Activated T-cell treated with anti-CD3 and anti-CD28 coated beads, Interleukin-2, amount 50 U/mL, for 72 hours (primary cell): ENCODE measurements at places on chromosomes 4 and X.
A peak's percentile ranks its signal among the peaks of the same experiment; 100 is the strongest.

DNA sequence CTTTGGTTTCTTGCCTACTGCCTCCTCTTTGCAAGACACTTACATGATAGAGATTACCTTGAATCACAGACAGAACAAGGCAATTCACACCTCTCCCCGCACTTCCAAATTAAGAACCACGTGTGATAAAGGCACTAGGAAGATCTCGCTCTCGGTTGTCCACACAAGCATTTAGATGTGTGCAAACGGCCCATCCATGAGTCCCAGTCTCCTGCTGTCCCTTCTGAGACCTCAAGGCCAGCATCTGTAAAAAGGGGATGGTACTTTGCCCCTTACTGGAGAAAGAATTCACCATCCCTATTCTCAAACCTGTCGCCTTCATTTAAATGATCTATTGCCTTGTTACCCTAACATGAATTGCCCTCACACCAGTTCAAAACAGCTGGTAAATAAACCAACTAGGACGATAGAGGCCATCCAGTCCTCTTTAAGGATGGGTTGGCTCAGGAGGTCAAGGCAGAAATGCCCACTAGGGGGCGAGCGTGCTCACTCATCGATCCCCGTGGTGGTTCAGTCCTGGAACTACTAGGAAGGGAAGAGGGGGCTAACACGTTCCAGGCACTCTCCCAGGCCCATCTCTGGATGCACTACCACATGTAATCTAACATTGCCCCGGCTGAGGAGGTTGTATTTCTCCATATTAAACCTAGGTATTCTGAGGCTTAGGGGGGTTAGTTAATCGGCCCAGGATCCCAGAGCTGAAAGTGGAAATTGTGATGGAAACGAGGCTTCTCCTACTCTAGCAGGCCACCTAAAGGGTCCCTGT is 95.8 kb downstream of the DHX15 start:
- no peak overlapping the region for H3K27ac ChIP-seq
- peaks cover 5% of the 10 kb centered on the region for H3K4me1 ChIP-seq
- H3K4me3 ChIP-seq, result no peak overlapping the region
- no peaks in the 10 kb centered on the region for H3K36me3 ChIP-seq

GRCh38 chr4:163194593-163194992 is 27.9 kb upstream of the NAF1 start:
- H3K27ac ChIP-seq, result no peak overlapping the region
- H3K27me3 ChIP-seq, result no peaks in the 10 kb centered on the region
- H3K4me3 ChIP-seq, result no peak overlapping the region
- peaks cover 14% of the 10 kb centered on the region for H3K36me3 ChIP-seq
- no peak for DNase-seq

- peaks cover 10% of the 10 kb centered on the region for H3K27me3 ChIP-seq
- H3K4me1 ChIP-seq, result no peaks in the 10 kb centered on the region
- no peak for DNase-seq
- no peak overlapping the region for H3K27ac ChIP-seq
Measured at GRCh38 chr4:8301851-8302730, 32.5 kb downstream of the HTRA3 start.

DNA sequence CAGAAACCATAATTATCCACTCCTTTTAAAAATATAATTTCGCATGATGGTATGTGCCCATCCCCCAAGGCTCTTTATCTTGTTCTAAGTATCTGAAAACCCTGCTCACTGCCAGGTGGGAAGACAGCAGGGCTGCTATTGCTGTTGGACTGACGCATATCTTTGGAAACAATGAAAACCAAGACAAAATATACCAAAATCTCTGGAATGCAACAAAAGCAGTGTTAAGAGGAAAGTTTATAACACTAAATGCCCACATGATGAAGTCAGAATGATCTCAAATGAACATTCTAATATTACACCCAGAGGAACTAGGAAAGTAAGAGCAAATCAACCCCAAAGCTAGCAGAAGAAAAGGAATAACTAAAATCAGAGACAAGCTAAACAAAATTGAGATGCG is 162.0 kb downstream of the FAM47B start:
- no peak for DNase-seq
- no peak overlapping the region for H3K27ac ChIP-seq
- no peaks in the 10 kb centered on the region for H3K36me3 ChIP-seq
- peaks cover 10% of the 10 kb centered on the region for H3K27me3 ChIP-seq
- H3K4me1 ChIP-seq, result no peaks in the 10 kb centered on the region
- no peak overlapping the region for H3K4me3 ChIP-seq

GRCh38 chr4:108622022-108622421 is 1.6 kb downstream of the RPL34 start:
- H3K4me1 ChIP-seq, result peaks cover 69% of the 10 kb centered on the region
- no peaks in the 10 kb centered on the region for H3K27me3 ChIP-seq
- peak; percentile 54 for DNase-seq

- no peak overlapping the region for H3K4me3 ChIP-seq
- H3K4me1 ChIP-seq, result no peaks in the 10 kb centered on the region
- no peaks in the 10 kb centered on the region for H3K27me3 ChIP-seq
Measured at GRCh38 chr4:35464964-35465528, 779.3 kb downstream of the ARAP2 start.

DNA sequence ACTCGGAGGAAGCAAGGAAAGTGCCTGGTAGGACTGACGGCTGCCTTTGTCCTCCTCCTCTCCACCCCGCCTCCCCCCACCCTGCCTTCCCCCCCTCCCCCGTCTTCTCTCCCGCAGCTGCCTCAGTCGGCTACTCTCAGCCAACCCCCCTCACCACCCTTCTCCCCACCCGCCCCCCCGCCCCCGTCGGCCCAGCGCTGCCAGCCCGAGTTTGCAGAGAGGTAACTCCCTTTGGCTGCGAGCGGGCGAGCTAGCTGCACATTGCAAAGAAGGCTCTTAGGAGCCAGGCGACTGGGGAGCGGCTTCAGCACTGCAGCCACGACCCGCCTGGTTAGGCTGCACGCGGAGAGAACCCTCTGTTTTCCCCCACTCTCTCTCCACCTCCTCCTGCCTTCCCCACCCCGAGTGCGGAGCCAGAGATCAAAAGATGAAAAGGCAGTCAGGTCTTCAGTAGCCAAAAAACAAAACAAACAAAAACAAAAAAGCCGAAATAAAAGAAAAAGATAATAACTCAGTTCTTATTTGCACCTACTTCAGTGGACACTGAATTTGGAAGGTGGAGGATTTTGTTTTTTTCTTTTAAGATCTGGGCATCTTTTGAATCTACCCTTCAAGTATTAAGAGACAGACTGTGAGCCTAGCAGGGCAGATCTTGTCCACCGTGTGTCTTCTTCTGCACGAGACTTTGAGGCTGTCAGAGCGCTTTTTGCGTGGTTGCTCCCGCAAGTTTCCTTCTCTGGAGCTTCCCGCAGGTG is 637 bp downstream of the AR start:
- H3K4me1 ChIP-seq, result peaks cover 5% of the 10 kb centered on the region
- H3K36me3 ChIP-seq, result no peaks in the 10 kb centered on the region
- peaks cover 57% of the 10 kb centered on the region for H3K27me3 ChIP-seq
- no peak overlapping the region for H3K27ac ChIP-seq

GRCh38 chrX:81202456-81202819 is 536 bp downstream of the SH3BGRL start:
- peaks cover 6% of the 10 kb centered on the region for H3K36me3 ChIP-seq
- peak overlapping the region; percentile 95 for H3K27ac ChIP-seq
- H3K4me1 ChIP-seq, result peaks cover 36% of the 10 kb centered on the region

DNA sequence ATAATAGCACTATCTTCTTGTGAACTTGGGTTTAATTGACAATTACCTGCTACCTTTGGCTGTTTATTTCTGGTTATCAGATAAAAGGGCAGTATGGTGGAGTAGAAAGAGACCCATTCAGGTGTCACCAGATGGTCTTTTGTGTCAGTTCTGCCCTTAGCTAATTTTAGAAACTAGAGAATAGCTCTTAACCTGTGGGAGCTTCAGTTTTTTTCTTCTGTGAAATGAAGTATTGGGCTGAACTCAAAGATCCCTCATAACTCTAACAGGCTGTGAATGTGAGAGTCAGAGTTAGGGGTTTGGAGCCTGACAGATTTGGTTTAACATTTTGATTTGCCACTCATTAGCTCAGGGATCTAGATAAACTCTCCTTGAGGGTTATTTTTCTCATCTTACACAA is 335.2 kb downstream of the PPP1R2C start:
- peaks cover 3% of the 10 kb centered on the region for H3K36me3 ChIP-seq
- H3K4me3 ChIP-seq, result no peak overlapping the region
- H3K27me3 ChIP-seq, result peaks cover 2% of the 10 kb centered on the region
- DNase-seq, result no peak

GRCh38 chrX:107775000-107775733 is 420 bp downstream of the TSC22D3 start:
- no peaks in the 10 kb centered on the region for H3K36me3 ChIP-seq
- no peak for DNase-seq
- peaks cover 19% of the 10 kb centered on the region for H3K4me1 ChIP-seq
- H3K4me3 ChIP-seq, result peak overlapping the region; percentile 90

GRCh38 chr4:79210636-79211049 is 115.2 kb downstream of the NAA11 start:
- no peaks in the 10 kb centered on the region for H3K36me3 ChIP-seq
- no peaks in the 10 kb centered on the region for H3K27me3 ChIP-seq
- no peak for DNase-seq
- no peak overlapping the region for H3K4me3 ChIP-seq

DNA sequence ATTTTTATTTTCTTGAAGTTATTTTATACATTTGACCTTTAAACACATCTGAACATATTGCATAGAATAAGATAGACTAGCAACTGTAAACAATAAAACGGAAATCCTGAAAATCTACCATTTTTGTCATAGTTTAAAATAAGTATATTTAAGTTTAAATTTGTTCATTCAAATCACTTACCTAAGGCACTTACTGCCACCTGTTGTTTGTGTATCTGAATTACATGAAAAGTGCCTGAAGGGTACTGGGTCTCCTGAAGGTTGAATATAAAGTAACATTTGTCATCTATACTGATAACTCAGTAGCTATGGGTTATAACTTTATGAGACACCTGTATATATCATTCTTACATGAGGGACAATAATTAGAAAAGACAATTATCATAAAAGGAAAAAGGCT is 38.6 kb downstream of the TRPC5 start:
- DNase-seq, result no peak
- peaks cover 25% of the 10 kb centered on the region for H3K27me3 ChIP-seq
- no peaks in the 10 kb centered on the region for H3K36me3 ChIP-seq
- H3K4me3 ChIP-seq, result no peak overlapping the region
- H3K4me1 ChIP-seq, result no peaks in the 10 kb centered on the region

DNA sequence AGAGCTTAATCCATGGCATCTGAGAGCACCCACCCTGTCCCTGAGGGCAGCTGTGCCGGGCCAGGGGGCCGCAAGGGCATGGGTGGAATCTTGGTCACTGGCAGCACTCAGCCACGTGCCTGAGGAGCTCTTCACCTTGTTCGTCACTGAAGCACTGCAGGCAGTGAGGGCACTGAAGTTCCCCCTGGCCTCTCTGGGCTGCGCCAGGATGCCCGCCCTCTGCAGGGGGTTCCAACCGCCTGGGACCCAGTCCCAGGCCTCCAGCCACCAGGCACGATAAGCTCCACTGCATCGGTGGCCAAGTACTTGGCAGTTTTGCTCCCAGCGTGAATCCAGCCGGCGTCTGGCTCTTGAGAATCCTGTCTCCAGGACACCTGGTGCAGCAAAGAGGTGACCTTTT is 96.4 kb upstream of the MED14 start:
- no peak overlapping the region for H3K4me3 ChIP-seq
- peaks cover 32% of the 10 kb centered on the region for H3K27me3 ChIP-seq
- no peak for DNase-seq

GRCh38 chr4:42655269-42655637 is 1.7 kb downstream of the ATP8A1 start:
- DNase-seq, result no peak
- H3K4me3 ChIP-seq, result peak overlapping the region; percentile 93
- H3K36me3 ChIP-seq, result peaks cover 28% of the 10 kb centered on the region
- peak overlapping the region; percentile 92 for H3K27ac ChIP-seq
- peaks cover 70% of the 10 kb centered on the region for H3K4me1 ChIP-seq

- peaks cover 6% of the 10 kb centered on the region for H3K27me3 ChIP-seq
- H3K27ac ChIP-seq, result no peak overlapping the region
- H3K4me1 ChIP-seq, result peaks cover 5% of the 10 kb centered on the region
- no peak for DNase-seq
- no peak overlapping the region for H3K4me3 ChIP-seq
Measured at GRCh38 chr4:120773641-120774040, 148.9 kb downstream of the PRDM5 start.

DNA sequence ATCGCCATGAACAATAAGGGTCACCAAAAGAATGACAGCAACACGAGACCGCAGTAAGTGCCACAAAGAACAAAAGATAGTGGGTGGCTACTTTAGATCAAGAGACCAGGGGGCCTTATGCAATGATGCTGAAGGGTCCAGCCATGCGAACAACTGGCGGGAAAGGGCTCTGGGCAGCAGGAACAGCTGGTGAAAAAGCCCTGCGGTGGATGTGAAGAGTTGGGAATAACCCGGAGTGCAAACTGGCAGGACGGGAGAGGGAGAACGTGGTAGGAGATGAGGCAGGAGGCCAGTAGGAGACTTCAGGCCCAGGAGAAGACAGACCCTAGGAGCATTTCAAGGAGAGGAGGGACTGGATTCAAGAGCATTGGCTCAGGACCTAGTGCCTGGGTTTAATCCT is 120.2 kb downstream of the AFAP1 start:
- H3K27me3 ChIP-seq, result no peaks in the 10 kb centered on the region
- peaks cover 1% of the 10 kb centered on the region for H3K36me3 ChIP-seq
- no peaks in the 10 kb centered on the region for H3K4me1 ChIP-seq
- no peak overlapping the region for H3K27ac ChIP-seq
- no peak for DNase-seq
- H3K4me3 ChIP-seq, result no peak overlapping the region

DNA sequence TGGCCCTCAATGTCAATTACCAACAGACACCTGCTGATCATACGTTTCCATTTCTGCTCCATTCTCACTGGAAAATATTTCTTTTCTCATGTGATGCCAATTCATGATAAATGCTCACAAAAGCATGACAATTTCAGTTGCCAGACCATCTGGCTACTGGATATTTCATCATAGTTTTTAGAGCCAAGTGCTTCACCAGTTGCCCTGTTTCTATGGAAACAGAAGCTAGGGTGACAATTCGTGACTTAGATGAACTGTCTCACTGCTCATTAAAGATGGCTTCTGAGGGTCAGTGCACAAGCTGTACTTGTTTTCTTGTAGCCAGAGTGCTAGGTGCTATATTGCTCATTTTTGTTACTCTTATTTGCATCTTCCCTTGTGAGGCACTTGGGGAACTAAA is 184.9 kb downstream of the COMMD8 start:
- H3K27ac ChIP-seq, result no peak overlapping the region
- H3K4me3 ChIP-seq, result no peak overlapping the region
- no peaks in the 10 kb centered on the region for H3K4me1 ChIP-seq
- H3K36me3 ChIP-seq, result peaks cover 2% of the 10 kb centered on the region
- H3K27me3 ChIP-seq, result no peaks in the 10 kb centered on the region

- peaks cover 5% of the 10 kb centered on the region for H3K36me3 ChIP-seq
- H3K4me1 ChIP-seq, result no peaks in the 10 kb centered on the region
- H3K27me3 ChIP-seq, result peaks cover 8% of the 10 kb centered on the region
- H3K4me3 ChIP-seq, result no peak overlapping the region
Measured at GRCh38 chrX:150651906-150652305, 41.3 kb upstream of the MTMR1 start.

GRCh38 chrX:116009861-116010710 is 160.5 kb upstream of the AGTR2 start:
- no peaks in the 10 kb centered on the region for H3K4me1 ChIP-seq
- DNase-seq, result no peak
- H3K36me3 ChIP-seq, result peaks cover 3% of the 10 kb centered on the region
- no peak overlapping the region for H3K4me3 ChIP-seq
- peaks cover 25% of the 10 kb centered on the region for H3K27me3 ChIP-seq
- no peak overlapping the region for H3K27ac ChIP-seq

GRCh38 chrX:24387724-24388123 is 27.3 kb downstream of the SUPT20HL1 start:
- H3K36me3 ChIP-seq, result peaks cover 2% of the 10 kb centered on the region
- no peak overlapping the region for H3K27ac ChIP-seq
- no peaks in the 10 kb centered on the region for H3K4me1 ChIP-seq
- DNase-seq, result no peak
- no peak overlapping the region for H3K4me3 ChIP-seq

GRCh38 chr4:85557016-85557901 is 82.3 kb downstream of the ARHGAP24 start:
- peaks cover 2% of the 10 kb centered on the region for H3K36me3 ChIP-seq
- DNase-seq, result peak; percentile 1
- H3K4me1 ChIP-seq, result no peaks in the 10 kb centered on the region
- H3K27me3 ChIP-seq, result no peaks in the 10 kb centered on the region
- H3K4me3 ChIP-seq, result no peak overlapping the region
